ENCODE measurements at places on chromosomes 5 and 9. TPM values are rescaled to one million over a fixed set of nuclear protein-coding genes. Genes with fewer than 3 reads are reported as not detected.
A peak's percentile ranks its signal among the peaks of the same experiment; 100 is the strongest.

Gene PPP1R2B
- not detected for polyA plus RNA-seq

DNA sequence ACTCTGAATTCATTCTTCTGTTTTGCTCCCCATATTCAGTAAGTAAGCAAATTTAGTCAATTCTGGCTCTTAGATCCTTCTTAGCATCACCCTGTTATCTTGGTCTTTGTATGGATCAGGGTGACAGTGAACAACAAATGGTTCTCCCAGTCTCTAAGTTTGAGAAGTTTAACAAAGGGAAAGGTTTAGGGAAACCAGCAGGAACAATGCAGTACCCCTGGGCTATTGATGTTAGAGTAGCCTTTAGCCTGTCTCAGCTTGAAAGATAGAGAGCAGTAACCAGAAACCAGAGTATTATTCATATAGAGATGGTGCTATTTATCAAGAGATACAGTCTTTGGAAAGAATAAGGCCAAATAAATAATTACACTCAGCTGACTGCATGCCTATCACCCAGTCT, 241.8 kb downstream of the CDH12 start:
- no peak for DNase-seq

Gene PPP3R2
- polyA plus RNA-seq = not detected

DNA sequence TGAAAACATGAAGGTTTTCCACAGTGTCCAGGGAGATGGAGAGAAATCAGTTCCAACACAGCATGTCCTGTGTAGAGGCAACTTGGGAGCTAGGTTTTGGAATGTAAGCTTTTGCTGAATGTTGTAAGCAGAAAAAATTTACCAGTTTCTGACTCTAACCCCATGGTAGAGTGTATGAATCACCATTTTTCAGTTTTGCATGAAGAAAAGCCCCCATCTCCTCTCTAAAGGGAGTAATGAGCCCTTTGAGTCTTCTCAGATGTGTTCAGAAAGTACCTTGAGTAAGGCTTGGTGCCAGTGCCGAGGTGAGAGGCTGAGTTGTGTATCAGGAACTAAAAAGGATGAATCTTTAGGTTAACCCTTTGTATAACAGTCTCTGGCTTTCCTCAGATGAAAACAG, 96.2 kb downstream of the ADRB2 start:
- DNase-seq = no peak

DNA sequence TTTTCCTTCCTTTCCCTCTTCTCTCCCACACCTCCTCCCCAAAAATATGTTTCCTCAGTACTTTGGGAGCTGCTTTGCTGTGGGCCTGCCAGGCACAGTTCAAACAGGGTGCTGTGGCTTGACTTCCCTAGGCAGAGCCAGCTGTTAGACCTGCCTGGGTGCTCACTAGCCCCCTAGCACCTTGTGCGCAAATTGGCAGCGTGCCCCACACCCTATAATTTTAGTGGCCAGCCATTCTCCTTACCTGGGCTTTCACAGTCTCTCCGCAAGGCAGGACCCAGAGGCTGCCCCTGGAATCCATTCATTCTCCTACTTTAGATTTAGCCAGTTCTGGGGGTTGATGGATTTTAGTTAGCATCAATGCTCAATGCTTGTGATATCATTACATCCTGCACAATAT, 72.3 kb downstream of the ANGPTL2 start:
- no peak for DNase-seq

DNA sequence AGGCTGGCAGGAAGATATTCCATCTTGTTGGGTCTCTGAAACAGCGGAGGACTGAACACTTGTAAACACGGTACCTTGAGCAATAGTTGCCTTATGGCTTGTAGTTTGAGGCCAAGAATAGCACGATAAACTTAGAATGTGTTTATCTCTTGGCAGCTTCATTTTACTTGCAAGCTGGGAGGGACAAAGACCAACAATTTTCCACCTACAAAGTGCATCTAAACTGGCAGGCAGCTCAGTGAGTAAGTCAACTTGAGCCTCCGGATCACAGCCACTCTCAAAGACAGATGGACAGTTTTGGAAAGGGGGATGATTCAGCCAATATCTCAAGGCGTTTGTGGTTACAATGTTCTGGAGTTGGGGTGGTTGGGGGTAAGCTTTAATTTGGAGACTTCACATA, 652.6 kb downstream of the CETN3 start:
- DNase-seq = no peak

DNA sequence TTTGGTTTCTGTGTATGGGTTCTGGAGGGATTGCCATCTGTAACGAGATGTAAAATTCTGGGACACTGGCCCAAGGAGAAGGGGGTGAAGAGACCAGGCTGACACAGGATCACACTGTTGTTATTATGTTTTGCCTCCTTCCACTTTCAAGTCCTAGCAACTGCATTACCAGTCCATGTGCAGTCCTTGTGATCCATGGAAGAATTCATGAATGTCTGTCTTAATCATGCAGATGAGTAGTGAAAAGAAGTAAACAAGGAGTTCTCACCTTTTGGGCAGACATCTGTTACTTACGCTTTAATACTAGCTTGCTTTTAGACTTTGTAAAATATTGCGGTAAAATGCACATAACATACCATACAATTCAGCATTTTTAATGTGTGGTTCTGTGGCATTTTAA, 18.3 kb downstream of the MEGF10 start:
- DNase-seq = no peak

Gene GPR150
- not detected for polyA plus RNA-seq

DNA sequence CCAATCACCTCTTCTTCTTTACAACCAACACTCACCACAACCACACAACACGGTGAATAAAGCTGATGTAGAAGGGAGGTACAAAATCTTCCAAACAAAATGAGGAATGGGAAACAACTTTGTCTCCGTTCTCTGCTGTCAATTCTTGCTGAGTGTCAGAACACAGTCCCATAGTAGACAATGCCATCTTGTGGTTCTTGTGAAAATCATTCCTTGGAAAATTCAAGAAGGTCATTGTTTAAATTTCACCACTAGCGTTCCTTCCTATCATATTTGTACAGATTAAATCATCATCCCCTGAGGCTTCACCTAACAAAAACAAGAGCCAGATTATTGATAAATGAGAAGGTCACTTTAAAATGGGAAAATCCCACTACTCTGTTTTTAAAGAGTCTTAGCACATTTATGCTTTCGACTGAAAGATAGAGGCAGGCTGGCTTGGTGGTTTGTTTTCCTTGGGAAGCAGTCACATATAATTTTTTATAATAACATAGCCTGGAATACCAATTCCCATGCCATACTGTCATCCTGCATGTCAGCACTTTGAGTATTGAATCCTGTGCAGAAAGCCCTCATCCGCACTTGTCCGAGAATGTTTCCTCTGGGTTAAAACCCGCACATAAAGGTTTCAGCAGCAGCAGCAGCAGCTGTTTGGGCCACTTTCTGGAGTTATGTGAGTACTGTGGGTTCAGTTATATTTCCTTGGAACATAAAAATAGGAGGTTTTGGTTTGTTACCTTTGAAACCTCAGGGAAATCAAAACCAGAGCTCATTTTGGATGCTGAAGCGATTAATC, 395.0 kb upstream of the SMARCA2 start:
- peak; percentile 59 for DNase-seq

GRCh38 chr5:89342106-89342876, 459.3 kb upstream of the MEF2C start:
- no peak for DNase-seq

GRCh38 chr9:80994892-80995291, 694.5 kb downstream of the TLE1 start:
- DNase-seq = no peak

GRCh38 chr9:93126151-93126781, 7.8 kb downstream of the NINJ1 start:
- DNase-seq = no peak

GRCh38 chr9:118609355-118610044, 759.7 kb downstream of the BRINP1 start:
- no peak for DNase-seq

DNA sequence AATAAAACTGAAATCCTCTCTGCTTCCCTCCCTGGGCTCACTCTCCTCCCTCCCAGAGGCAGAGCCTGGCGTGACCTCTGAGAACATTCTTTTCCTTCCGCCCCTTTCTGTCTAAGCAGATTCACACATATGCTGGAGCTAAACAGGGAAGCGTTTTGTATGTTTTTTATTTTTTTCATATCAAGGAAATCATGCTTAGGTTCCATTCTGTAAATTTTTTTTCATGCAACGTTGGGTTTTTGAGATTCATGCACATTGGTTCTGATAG, 20.2 kb upstream of the BARHL1 start:
- no peak for DNase-seq

Gene IL9
- polyA plus RNA-seq = not detected

Gene STING1
- 26.4 TPM for polyA plus RNA-seq

DNA sequence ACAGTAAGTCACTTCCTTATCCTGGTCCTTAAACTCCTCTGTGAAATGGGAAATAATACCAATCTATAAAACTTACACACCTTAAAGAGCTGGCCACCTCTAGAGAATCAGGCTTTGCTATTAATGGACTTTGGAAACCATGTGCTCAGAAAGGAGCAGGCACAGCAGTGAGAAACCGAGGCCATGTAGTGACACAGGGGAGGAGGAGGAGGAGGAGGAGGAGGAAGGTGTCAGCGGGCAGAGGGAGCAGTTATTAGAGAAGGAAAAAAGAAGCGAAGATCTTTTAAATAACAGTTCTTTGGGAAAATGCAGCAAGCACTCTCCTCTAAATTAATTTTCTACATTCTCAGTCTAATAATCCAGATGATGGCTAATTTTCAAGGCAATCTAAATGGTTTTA, 38.0 kb downstream of the SUSD1 start:
- DNase-seq = no peak

GRCh38 chr5:127320032-127320965, 29.7 kb downstream of the MEGF10 start:
- no peak for DNase-seq

- DNase-seq = peak; percentile 57
These were observed 85.2 kb upstream of the SMIM23 start for GRCh38 chr5:171700318-171700912.

Gene SLC6A7
- 0.30 TPM for polyA plus RNA-seq

- peak; percentile 16 for DNase-seq
These were observed 76.4 kb downstream of the NDFIP1 start for GRCh38 chr5:142184988-142185387.

- no peak for DNase-seq
These were observed 12.8 kb downstream of the FABP6 start for GRCh38 chr5:160242145-160242544.

GRCh38 chr9:114314881-114315722, 7.8 kb upstream of the ORM1 start:
- no peak for DNase-seq

Gene MRPS30
- polyA plus RNA-seq = 39.0 TPM

- DNase-seq = no peak
These were observed 77.4 kb downstream of the PHF2 start for GRCh38 chr9:93653760-93654159.

- DNase-seq = no peak
These were observed 8.7 kb upstream of the TRPC7 start for GRCh38 chr5:136374003-136374402.

- DNase-seq = no peak
These were observed 68.9 kb downstream of the RASEF start for GRCh38 chr9:82993856-82994605.

GRCh38 chr5:173324115-173325001, 3.9 kb downstream of the STC2 start:
- DNase-seq = no peak

DNA sequence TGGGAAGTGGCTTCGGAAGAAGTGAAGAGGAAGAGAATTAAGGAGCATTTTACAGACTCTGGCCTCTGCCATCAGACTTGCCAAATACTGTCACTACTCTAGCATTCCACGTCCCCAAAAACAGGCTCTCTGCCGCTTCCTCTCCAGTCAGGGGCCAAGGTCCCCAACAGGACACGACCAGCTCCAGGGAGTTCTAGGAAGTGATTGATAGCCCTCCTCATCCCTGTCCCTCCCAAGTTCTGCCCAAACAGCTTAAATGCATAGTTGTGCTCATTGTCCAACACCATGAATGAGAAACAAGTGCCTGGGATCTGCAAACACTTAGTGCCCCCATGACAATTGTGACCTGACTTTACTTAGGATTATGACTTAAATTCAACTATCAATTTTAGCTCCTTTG, 96.5 kb downstream of the MED10 start:
- no peak for DNase-seq

Gene JAKMIP2
- polyA plus RNA-seq = 1.4 TPM

- DNase-seq = no peak
These were observed 2.5 kb downstream of the ENTR1 start for GRCh38 chr9:136407911-136408310.

DNA sequence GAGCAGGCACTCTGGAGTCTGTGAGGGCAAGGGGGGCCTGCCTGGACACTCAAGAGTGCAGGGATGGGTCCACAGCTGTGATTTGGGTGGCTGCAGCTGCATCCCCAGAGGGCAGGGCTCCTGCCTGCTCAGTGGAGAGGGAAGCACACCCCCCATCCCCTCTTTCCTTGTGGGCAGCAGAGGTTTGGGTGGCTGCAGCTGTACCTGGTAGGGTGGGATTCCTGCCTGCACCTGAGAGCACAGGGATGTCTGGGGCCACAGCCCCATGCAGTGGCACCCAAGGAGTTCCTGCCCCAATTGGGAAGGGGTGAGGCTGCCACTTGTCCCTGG, 605.4 kb upstream of the FAM174A start:
- DNase-seq = no peak

Gene PCDHA10
- polyA plus RNA-seq = 0.05 TPM

- DNase-seq = no peak
These were observed 27.1 kb upstream of the SEMA4D start for GRCh38 chr9:89524963-89525362.

DNA sequence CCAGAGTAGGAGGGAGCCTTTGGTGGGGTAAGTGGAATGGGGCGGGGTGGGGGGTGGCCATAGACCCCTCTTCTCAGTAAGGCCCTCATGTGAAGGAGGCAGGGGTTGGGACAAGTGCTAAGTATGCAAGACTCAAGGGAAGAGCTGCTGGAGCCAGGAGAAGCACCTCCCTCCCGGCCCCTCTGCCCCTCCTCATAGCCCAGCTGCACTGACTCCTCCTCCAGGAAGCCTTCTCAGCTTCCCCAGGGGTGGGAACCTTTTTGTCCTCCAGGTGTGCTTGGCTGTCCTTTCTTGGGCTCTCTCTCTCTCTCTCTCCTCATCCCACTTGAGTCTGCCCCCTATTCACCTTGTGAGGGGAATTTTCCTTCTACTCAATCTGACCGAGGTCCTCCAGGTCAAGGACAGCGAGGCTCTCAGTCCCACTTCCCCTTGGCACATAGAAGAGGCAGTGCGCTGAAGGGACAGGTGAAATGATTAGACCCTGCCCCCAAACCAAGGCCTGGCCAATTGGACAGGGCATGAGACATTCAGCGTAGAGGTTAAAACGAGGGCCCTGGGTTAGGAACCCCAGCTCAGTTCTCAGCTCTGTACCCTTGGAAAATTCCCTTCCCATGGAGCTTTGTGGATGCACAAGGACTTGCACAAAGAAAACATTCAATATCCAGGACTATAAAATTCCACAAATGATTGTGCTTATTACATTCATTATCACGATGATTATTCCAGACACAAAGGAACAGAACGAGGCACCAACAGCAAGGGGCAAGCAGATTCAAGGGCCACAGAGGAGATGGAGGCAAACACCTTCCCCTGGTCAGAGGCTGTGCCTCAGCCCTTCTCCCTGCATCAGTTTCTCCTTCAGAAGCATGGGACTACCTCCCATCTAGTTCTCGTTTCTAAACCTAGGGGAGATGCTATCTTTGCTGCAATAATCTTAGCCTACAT, 45.6 kb upstream of the IL17B start:
- no peak for DNase-seq

Gene PRUNE2
- 10.8 TPM for polyA plus RNA-seq

- no peak for DNase-seq
These were observed 82.5 kb upstream of the CAST start for GRCh38 chr5:96579711-96580110.

- DNase-seq = peak; percentile 46
These were observed 235.8 kb downstream of the TMEM38B start for GRCh38 chr9:105930011-105930627.

GRCh38 chr5:78065663-78066062, 228.8 kb downstream of the AP3B1 start:
- DNase-seq = no peak

- no peak for DNase-seq
These were observed 209.0 kb downstream of the ADAMTSL1 start for GRCh38 chr9:18682907-18683306.

Data from forelimb muscle (tissue), 1 donor.